ENCODE measurements at places on chromosomes 7 and 10.
A peak's percentile ranks its signal among the peaks of the same experiment; 100 is the strongest.

DNA sequence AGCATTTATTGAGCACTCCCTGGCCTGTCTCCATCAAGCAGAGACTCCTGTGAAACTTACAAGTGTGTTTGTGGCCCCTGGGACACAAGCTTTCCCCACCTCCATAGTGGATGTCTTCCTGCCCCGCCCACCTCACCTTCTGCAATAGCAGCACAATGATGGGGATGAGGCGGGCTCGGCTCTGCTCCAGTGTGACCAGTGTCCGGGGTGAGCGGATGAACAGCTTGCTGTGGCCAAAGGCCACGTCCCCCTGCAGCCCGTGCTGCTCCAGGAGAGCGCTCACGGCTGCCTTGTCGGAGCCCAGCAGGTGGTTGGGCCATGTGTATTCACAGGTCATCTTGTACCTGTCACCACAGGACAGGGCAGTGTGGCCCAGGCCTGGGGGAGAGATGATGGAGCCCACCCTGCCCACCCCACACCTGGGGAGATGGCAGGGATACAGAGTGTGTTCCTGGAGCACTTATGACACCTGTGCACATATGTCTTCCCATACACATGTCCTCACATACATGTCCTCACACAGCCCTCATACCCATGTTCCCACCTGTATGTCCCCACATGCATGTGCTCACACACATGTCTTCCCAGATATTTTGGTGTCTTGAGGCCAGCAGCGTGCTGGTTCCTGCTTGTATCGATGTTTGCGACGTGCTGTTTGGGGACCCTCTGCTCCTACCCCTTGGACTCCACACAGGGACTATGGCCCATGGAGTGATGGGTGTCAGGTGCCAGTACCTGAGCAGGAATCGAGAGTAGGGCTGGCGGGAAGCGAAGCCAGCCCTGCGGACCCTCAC lies 12.7 kb downstream of the MYO1G start:
- ATAC-seq, result no peak

GRCh38 chr10:68235111-68235510 lies 3.2 kb upstream of the ATOH7 start:
- no peak for ATAC-seq

DNA sequence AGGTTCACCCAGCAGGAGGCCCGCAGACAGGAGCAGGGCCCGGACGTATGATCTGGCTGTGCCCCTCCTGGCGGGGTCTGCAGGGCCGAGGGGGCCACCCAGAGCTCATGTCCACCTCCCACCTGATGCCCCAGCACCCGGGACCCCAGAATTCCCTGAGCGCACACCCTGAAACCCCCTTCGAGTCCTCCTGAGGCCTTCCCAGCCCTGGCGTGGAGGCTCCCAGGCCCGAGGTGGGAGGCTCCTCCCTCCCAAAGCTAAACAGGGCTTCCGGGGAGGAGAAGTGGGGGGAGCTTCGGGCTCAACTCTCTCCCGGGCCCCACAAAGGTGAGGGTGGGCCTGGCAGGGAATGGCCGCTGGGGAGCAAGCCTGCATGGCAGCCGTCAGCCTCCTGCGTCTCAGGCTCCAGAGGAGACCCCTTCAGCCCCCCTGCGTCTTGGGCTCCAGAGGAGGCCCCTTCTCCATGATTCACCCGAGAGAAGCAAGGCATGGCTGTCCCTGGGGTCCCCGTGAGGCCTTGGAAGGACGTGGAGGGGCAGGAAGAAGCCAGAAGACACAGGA lies 30.2 kb downstream of the MICALL2 start:
- ATAC-seq, result no peak

- no peak for ATAC-seq
These were observed 3.8 kb upstream of the ADAMTS14 start for GRCh38 chr10:70668454-70668970.

DNA sequence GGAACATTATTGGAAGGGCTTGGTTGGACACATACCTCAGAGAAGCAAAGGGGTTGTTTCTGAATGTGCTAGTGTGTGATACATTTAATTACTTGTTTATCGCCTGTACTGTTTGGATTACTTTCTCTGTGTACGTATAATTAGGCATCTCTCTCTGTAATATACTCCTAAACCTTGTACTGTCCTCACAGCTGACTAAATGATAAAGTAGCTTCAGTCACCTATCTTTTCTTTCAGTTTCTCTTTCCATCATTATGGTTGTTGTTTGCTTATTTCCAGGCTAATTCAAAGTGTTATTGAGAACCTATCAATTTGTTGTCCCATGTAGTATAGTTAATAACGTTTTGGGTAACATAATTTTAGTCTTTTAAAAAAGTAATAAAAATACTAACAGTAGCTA lies 34.0 kb downstream of the MXI1 start:
- no peak for ATAC-seq

DNA sequence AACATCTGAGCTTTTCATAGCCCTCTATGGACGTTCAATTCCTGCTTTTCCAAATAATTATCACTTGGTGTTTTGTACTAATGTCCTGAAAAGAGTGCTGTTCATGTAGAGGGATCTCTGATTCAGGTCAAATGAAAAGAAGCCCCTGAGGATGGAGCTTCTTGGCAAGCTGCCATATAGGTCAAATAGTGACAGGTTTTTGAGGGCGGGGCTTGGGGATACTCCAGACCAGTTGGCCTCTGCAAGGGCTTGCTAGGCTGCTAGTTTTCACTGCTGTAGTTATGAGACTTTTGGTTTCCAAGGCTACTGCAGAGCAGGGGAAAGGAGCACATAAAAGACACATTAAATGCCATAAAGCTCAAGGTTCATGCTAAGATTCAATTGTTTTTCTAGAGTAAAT lies 257.2 kb upstream of the CACNA2D1 start:
- ATAC-seq, result no peak

DNA sequence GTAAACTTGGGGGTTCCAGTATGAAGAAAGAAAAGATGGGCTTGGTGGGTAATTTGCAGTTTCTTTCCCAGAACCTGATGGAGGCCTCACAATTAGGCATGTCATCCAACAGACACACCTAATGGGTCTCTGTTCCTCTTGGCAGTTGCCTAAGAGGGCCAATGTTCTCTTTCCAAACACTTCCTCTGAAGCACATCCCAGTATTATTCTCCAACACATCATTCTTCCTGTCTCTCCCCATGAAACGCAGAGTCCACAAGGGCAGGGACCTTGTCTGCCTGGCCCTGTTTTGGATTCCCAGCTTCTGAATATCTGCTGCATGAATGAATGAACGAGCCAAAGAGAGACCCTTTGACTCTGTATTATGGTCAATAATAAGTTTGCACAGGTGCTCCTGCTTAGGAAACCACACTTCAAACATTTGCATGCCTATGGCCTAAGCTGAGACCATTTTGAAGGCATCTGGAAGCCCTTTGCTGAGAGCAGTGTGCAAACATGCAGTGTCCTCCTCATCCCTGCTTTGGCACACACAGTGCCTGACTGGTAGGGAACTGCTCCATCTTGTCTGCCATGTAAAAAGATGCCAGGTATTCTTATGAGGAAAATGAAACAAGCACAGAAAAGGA lies 100.9 kb upstream of the CHST15 start:
- no peak for ATAC-seq

- no peak for ATAC-seq
These were observed 164.8 kb upstream of the COBL start for GRCh38 chr7:51481421-51481820.

- ATAC-seq, result no peak
These were observed 541.0 kb upstream of the FZD8 start for GRCh38 chr10:36183056-36183455.

GRCh38 chr7:37289781-37290180 lies 158.9 kb downstream of the ELMO1 start:
- ATAC-seq, result no peak

- peak; percentile 94 for ATAC-seq
These were observed 26.7 kb upstream of the DNAJB6 start for GRCh38 chr7:157309988-157310668.

DNA sequence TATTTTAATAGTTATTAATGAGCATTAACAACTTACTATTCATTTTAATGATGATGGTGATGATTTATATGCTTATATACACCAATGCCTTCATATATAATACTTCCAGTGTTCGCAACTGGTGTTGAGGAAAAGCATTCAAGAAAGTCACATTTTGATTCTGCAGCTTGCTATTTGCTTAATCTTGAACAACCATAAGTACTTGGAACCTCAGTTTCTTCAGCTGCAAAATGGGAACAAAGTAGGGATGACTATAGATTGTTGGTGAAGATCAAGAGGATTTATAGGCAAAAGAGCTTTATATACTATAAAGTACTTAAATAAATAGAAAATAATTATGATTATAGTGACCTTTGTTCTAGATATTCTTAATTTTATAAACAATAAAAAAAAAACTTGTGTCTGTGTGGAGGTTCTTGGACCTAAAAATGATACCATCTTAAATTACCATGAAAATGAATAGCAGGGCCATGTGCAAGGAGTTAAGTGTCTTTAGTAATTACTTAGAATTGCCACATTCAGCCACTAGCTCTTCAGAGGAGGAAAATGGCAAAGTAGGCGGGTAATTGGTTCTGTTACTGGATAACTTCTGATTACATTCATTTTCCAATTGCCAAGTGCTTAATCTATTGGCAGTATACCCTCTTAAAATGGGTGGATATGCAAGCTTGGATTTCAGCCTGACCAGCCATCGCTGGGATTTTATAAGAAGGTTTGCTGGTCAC lies 4.5 kb downstream of the ARID5B start:
- no peak for ATAC-seq

GRCh38 chr7:118753479-118753878 lies 529.0 kb downstream of the ANKRD7 start:
- no peak for ATAC-seq

- no peak for ATAC-seq
These were observed 7.9 kb upstream of the TCAF1 start for GRCh38 chr7:143909863-143910262.

- ATAC-seq, result no peak
These were observed 144.6 kb downstream of the NRCAM start for GRCh38 chr7:108311446-108312168.

DNA sequence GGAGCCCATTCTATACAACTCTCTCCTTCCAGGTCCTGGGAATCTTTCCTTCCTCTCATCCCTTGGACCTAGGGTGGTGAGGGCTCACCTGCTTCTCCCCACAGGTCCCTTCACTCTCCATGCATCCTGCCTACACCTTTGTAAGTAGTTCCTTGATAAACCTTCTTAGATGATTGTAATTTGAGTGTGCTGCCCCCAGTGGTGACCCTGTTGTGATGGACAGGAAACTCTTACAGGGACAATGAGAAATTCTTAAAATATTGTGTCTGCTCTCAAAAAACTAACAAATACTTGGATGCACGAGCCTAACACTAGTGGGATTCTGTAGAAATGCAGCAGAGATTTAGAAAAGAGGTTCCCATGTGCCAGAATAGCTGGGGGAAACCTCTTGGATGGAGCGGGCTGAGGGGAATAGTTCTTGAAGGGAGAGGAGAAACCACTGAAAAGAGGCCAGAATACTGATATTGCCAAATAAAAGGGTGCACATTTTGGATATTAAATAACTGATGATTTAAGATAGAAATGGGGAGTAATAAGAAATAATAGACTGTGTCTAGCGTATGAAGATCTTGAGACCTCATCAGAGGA lies 6.7 kb upstream of the PAXIP1 start:
- ATAC-seq, result peak; percentile 70

DNA sequence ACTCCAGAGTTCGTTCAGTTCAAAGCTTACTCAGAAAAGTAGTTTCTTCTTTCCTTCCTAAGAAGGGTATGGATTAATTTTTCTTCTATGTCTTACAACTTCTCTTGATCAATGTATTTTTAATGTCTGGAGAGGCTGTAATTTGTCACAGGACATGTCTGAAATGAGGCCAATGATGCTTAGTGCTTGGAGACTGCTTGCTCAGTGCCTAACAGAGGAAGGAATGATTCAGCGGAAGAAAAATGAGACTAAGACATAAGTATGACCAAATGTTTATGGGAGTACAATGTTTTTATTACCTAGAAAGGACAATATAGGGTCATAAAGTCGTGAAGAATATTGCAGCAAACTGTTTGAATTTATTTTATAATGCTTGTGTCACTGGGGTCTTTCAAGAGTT lies 43.3 kb downstream of the GPR37 start:
- no peak for ATAC-seq

GRCh38 chr10:130180416-130180815 lies 44.2 kb downstream of the GLRX3 start:
- no peak for ATAC-seq

DNA sequence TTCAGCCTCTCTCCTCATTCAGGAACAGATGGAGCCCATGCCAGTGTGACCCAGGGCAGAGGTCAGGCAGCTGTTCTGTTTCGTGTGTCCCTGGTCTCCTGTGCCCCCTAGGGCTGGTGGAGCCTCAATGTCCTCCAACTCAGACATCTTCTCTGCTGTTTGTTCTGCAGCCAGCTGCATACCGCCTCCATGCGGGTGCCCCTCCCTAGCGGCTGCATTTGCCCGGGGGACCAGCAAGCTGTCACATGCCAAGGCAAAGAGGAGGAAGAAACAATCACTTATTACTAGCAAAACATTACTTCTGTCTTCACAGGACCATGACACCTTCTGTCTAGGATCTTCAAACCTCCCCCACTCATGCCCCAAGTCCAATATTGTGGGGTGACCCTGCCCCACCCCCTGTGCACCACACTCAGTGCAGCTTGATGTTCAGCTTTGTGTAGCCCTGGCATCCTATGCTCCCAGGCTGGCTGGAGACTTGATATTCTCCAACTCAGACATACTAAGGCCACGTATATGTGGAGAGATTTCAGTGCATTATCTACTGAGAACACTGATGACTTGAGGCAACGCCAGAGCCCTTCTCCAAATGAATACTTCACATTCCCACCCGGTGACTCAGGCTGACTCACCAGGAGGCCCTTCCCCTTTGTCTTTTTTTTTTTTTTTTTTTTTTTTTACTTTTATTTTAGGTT lies 188.9 kb downstream of the SKIDA1 start:
- peak; percentile 83 for ATAC-seq

- ATAC-seq, result peak; percentile 66
These were observed 47.7 kb downstream of the NOC3L start for GRCh38 chr10:94315024-94315451.

GRCh38 chr7:51121931-51122425 lies 194.6 kb downstream of the COBL start:
- ATAC-seq, result no peak

DNA sequence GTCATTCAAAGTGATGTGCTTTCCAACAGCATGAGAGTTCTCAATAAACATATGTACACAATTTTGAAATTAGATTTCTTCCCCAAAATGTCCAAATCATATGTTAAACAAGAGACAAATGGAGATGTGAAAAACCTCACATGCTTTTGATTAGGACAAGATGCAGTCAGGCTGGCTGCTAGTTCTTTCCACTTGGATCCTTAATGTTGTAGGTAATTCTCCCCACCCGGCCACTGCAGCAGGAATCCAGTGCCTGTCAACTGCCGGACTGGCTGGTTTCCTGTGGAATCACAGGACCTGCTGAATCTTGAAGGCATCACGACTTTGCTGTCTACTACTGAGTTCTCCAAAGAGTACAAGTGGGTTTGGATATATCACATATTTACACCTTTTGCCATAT lies 138.6 kb upstream of the AKR1E2 start:
- peak; percentile 70 for ATAC-seq

- no peak for ATAC-seq
These were observed 147.5 kb upstream of the RSU1 start for GRCh38 chr10:16964576-16965343.

GRCh38 chr10:63573068-63573697 lies 52.0 kb downstream of the REEP3 start:
- peak; percentile 67 for ATAC-seq

GRCh38 chr7:90404777-90405176 lies 1.5 kb downstream of the CLDN12 start:
- no peak for ATAC-seq

Measured in SK-N-SH treated with all-trans-retinoic acid at 6 μM for 48 hours (cell line).